ENCODE measurements at places on chromosomes 7 and 10. TPM values are rescaled to one million over a fixed set of nuclear protein-coding genes. Genes with fewer than 3 reads are reported as not detected.

- DNase-seq = peak; percentile 79
- peaks cover 30% of the 10 kb centered on the region for H3K4me1 ChIP-seq
- H3K27me3 ChIP-seq = no peaks in the 10 kb centered on the region
- peak overlapping the region; percentile 57 for H3K27ac ChIP-seq
Measured at GRCh38 chr10:77846718-77847311, 79.7 kb downstream of the DLG5 start.

DNA sequence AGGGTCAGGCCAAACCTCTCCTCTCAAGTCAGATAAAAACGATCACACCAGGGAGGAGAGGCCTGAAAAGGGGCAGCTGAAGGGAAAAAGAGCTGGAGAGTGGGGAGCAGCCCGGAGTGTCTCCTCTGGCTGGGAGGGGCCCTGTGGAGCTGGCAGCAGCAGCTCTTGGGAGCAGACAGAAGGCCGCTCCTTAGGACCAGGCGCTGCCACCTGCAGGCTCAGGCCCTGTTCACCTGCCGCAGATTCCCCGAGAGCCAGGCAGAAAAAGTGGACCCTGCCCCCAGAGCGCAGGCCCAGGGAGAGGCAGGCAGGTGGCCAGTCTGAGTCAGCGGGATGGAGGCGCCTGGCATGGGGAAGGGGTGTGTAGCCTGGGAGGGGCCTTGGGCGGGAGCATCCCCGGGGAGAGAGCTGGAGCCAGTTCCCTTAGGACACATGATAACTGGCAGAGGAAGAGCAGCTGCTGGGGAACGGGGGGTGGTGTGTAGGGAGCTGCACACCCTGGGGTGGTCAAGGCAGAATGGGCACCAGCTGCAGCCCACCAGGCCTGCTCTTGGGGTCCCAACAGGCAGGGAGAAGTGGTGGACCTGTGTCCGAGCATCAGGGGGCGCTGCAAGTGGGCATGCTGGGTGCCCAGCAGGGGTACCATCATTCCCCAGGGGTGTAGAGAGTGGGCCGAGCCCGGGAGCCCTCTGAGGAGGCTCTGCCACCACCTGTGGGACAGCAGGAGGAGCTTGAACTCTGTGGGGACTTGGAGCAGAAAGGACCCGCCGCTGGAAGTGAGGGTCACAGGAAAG lies 177.2 kb upstream of the RHEB start:
- no peaks in the 10 kb centered on the region for H3K36me3 ChIP-seq
- H3K4me3 ChIP-seq = no peak overlapping the region
- no peak for DNase-seq
- H3K27me3 ChIP-seq = no peaks in the 10 kb centered on the region

GCK gene
- total RNA-seq = 4.8 TPM

KLF14 gene
- not detected for total RNA-seq

NUTM2E gene
- 0.79 TPM for total RNA-seq

- no peaks in the 10 kb centered on the region for H3K36me3 ChIP-seq
- H3K27ac ChIP-seq = no peak overlapping the region
- DNase-seq = no peak
- no peaks in the 10 kb centered on the region for H3K27me3 ChIP-seq
- H3K4me3 ChIP-seq = no peak overlapping the region
- H3K4me1 ChIP-seq = no peaks in the 10 kb centered on the region
Measured at GRCh38 chr7:36357054-36357453, 32.6 kb upstream of the ANLN start.

DNA sequence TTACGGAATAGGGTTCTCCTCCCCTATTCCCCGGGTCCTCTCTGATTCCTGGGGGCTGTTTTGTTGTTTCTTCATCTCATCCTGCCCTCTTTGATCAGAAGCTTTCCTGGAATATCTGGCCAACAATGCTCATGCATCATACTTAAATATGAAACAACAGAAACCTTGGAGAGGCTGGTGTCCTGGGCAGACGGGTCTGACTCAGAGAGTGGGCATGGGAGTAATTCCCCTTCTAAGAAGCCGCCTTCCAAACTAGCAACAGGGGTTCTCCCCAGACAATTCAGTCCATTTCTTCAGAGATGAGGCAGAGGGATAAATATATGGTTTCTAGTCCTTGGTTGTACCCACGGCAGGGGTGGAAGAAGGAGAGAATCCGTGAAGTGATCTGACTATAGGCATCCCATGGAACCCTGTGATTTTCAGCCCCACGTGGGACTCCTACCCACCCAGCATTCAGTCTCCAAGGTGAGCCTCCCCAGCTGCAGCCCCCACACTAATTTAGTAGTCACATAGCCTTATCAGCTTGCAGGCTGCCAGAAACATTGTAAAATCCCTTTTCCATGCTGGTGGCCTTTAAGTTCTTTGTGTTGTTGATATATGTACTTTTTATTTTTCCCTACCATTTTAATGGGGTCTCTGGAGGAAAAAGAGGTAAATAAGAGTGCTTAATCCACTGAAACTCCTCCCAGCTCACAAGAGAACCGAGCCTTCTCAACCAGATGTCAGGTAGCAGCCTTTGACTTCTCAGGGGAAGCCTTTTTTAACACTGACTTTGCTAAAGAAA lies 119.2 kb downstream of the SFMBT2 start:
- H3K4me3 ChIP-seq = no peak overlapping the region
- H3K27ac ChIP-seq = no peak overlapping the region
- no peaks in the 10 kb centered on the region for H3K27me3 ChIP-seq

DNA sequence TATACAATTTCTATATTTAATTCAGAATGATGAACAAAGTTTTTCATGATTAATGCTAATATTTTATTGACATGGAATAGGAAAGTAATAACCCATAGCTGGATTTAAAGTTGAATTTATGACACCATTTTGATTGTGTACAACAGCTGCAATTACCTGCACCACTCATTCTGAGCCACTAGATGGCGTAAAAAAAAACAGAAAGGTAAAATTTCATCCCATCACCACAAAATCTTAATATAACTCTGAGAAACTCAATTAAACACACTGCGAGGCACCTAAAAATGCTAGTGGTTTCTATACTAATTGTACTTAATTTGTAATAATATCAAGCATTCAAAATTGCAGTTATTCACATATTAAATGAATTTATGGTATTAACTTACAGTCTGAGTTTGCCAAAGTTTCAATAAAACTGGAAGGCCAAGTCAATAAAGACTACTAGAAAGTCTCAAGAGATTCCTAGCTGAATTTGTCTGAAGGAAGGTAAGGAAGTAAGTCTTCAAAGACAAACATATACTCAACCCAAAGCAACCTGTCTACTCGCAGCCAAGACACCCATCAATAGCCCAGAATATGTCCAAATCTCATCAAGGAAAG lies 182.5 kb downstream of the SKAP2 start:
- H3K4me3 ChIP-seq = no peak overlapping the region
- H3K4me1 ChIP-seq = peaks cover 4% of the 10 kb centered on the region

- DNase-seq = no peak
- H3K27me3 ChIP-seq = no peaks in the 10 kb centered on the region
- no peak overlapping the region for H3K27ac ChIP-seq
- H3K4me1 ChIP-seq = no peaks in the 10 kb centered on the region
Measured at GRCh38 chr7:96400518-96400917, 78.6 kb upstream of the SLC25A13 start.

ZPBP gene
- total RNA-seq = not detected

DNA sequence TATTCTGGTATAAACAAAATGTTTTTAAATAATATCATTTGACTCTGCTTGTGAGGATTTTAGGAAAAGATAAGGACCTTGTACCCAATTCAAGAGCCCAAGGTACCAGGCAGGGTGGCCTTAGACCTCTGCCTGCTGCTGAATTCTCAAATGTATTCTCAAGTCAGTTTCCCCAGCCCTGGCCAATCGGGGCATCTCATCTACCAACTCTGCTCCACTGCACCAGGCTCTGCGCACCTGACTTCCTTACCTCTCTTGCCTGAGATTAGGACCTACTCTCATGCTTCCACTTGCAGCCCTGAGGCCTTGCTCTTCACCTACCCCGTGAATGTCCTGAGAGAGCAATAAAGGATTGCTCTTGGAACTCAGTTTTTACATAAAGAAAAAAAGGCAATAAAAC lies 69.6 kb upstream of the EZH2 start:
- no peak overlapping the region for H3K4me3 ChIP-seq
- no peak overlapping the region for H3K27ac ChIP-seq
- H3K4me1 ChIP-seq = peaks cover 4% of the 10 kb centered on the region

DNA sequence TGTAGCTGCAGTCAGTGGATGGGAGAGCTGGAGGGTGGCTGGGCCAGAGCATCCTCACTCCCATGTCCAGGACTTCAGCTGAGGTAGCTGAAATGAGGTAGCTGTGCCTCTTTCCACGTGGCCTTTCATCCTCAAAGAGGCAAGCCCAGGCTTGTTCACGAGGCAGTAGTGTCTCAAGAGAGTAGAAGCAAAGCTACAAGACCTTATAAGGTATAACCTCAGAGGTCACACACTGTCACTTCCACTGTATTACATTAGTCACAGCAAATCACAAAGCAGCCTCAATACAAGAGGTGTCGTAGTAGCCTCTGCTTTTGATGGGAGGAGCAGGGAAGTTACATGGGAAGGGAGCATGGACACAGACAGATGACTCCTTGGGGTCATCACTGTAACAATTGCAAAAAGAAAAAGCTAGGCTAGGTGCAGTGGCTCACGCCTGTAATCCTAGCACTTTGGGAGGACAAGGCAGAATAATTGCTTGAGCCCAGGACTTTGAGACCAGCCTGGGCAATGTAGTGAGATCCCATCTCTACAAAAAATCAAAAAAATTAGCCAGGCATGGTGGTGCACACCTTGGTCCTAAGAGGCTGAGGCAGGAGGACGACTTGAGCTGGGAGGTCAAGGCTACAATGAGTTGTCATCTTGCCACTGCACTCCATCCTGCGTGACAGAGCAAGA lies 97.5 kb downstream of the SKIDA1 start:
- no peaks in the 10 kb centered on the region for H3K36me3 ChIP-seq
- H3K27me3 ChIP-seq = no peaks in the 10 kb centered on the region
- no peak for DNase-seq

DNA sequence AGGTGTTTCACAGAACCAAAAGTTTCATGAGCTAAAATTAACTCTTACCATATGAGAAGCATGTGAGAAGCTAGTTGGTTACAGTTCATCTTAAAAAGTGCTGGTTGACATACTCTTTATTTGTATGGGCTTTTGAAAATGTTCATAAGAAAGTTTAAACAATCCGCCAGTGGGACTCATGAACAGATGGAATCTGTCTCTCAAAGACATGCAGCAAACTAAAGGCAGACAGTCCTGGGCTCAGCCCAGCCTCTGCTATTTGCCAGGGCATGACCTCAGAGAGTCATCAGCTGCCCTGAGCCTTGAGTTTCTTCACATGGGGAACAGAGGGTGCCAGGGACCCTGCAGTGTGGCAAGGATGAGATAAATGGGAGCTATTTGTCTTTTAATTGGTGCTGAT lies 3.2 kb downstream of the PYROXD2 start:
- no peaks in the 10 kb centered on the region for H3K27me3 ChIP-seq
- no peak overlapping the region for H3K4me3 ChIP-seq
- DNase-seq = no peak

GRCh38 chr10:87918254-87918859 lies 54.9 kb downstream of the PTEN start:
- H3K4me3 ChIP-seq = no peak overlapping the region
- no peak for DNase-seq
- peaks cover 3% of the 10 kb centered on the region for H3K36me3 ChIP-seq
- H3K27ac ChIP-seq = no peak overlapping the region
- H3K27me3 ChIP-seq = no peaks in the 10 kb centered on the region
- no peaks in the 10 kb centered on the region for H3K4me1 ChIP-seq
